ENCODE measurements at places on chromosomes 4 and X. TPM values are rescaled to one million over a fixed set of nuclear protein-coding genes. Genes with fewer than 3 reads are reported as not detected.

The PIR gene
- 14.7 TPM for total RNA-seq

The TLL1 gene
- 8.5 TPM for total RNA-seq

The ITM2A gene
- 47.2 TPM for total RNA-seq

DNA sequence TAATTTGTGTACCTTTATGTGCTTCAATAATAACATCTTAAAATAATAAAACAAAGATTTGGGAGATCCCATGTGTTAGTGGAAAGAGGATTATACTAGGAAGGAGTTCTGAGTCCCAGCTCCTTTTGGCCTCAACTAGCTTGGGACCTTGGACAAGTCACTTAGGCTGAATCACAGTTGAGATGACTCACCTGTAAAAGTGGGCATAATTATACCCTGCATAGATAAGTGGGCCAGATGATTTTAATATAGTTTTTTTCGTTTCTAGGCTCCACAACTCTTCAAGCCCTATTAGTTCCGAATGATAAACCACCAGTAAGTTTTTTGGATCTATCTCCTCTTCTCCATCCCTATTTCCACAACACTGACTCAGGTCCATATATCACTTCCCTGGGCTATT is 131.8 kb downstream of the ENOX2 start:
- ATAC-seq, result no peak

The NPY5R gene
- not detected for total RNA-seq

The IL15 gene
- 2.0 TPM for total RNA-seq

GRCh38 chr4:17335371-17335770 is 176.5 kb downstream of the QDPR start:
- ATAC-seq, result no peak

GRCh38 chrX:124239911-124240310 is 92.5 kb upstream of the TEX13D start:
- ATAC-seq, result no peak

The PDS5A gene
- 55.7 TPM for total RNA-seq

The VCX gene
- not detected for total RNA-seq

DNA sequence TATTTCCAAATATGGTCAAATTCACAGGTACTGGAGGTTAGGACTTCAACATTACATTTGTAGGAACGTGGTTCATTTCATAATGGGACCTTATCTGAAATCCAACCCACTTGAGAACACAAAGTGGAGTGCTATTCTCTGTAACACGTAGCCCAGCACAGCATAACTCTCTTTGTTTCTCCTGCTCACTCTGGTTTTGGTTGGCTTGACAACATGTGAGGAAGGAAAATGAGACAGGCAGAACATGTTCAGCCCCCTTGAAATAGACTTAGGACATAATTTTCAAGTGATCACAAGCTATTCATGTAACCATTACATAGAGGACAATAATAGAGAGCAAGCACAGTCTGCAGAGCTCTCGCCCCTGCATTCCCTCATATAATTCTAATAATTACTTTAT is 115.1 kb upstream of the SMIM10 start:
- ATAC-seq, result no peak

- ATAC-seq, result no peak
These were observed 17.4 kb downstream of the C4orf51 start for GRCh38 chr4:145697332-145697731.

- no peak for ATAC-seq
These were observed 76.7 kb downstream of the TMEM131L start for GRCh38 chr4:153542834-153543233.
